Activated CD8-positive, alpha-beta memory T cell treated with anti-CD3 and anti-CD28 coated beads, Interleukin-2, amount 50 U/mL, for 4 hours (primary cell): ENCODE measurements at places on chromosomes 3 and 15.
A peak's percentile ranks its signal among the peaks of the same experiment; 100 is the strongest.

GRCh38 chr3:54536450-54536849 is 391.4 kb downstream of the LRTM1 start:
- DNase-seq = no peak

GRCh38 chr3:183264268-183264667 is 11.2 kb downstream of the B3GNT5 start:
- DNase-seq = no peak

DNA sequence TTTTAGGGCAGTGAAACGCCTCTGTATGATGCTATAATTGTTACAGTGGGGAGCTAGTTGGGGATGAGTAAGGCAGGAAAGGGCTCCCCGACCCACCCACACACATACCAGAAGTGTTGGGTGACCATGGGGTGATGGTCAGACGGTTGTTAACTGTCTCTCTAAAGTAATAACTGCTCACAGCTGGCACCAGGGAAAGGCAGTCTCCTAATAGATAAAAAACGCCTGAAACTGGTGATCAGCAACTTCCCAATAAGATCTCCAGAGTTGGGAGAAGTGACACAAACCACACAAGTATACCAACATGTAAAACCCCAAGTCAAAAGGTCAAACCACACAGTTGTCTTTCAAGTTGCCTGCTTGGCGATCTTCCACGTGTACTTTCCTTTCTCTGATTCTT is 346.5 kb upstream of the CNTN4 start:
- DNase-seq = no peak

DNA sequence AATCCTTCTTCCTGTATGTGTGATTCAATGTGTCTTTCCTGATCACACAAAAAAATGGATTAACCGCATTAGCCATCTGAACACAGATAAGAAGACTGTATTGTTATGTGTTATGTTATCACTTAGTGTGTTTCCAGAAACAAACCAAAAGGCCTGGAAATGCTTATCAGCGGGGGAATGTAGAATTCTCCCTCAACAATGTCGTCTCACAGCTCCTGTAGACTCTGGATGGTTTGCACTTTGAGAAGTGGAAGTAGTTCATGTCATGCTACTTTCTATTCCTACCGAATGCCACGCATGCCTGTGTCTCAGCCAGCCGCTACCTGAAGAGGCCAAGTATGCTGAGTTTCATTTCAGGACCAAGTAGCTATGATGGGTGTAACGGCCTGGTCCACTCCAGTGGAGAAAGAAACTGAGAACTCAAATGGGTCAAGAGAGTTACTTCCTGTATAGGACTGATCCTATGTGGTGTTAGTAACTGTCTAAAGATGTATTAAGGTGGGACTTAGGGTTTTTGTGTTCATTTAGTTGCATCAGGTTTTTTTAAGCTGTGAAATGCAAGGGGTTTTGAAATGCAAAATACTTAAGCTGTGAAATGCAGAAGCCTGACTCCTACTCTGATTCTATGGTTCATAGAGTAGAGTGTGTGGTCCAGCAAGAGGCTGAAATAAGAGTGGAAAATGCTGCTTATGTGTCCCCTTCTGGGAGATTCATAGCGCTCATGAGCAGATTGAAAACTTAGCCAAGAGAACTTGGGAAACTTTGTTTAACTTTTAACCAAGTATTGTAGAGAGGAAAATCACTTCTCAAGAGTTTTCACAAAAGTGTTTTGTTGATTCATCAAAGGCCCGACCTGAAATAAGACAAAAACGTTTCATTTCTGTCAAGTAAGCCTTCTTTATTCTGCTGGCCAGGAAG is 118.5 kb upstream of the LMOD3 start:
- DNase-seq = no peak

DNA sequence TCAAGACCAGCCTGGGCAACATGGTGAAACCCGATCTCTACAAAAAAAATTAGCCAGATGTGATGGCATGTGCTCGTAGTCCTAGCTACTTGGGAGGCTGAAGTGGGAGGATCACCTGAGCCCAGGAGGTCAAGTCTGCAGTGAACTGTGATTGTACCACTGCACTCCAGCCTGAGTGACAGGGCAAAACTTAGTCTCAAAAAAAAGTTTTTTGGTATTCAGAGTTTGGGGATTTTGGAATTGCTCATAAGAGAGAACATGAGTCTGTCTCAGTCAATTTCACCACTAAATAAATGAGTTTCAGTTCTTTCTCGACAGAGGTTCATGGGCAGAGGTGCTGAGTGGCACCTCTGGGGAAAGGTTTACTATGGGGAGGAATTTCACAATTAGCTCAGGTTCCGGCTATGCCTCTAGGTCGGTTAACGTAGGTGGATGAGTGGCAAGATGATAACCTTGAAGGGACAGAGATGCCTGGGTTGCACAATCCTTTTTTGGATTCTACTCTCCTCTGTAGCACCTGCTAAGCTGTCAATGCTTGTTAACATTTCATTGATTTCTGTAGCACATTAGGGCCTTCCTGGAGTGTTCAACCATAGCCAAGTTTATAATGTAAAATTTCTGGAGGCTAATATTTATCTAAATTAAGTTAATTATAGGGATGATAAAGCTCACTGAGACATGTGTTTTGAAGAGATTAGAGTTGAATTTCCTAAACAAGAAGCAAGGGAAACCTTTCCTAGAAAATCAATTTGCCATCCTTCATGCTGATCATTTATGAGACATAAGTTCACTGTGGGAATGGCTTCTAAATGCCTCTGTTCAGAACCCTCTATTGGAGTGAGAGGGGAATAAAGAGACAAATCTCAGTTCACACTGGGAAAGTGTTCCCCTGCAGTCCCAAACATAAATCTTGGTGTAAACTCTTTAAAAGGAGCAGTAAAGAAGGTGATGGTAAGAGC is 37.4 kb upstream of the DCP1A start:
- no peak for DNase-seq

DNA sequence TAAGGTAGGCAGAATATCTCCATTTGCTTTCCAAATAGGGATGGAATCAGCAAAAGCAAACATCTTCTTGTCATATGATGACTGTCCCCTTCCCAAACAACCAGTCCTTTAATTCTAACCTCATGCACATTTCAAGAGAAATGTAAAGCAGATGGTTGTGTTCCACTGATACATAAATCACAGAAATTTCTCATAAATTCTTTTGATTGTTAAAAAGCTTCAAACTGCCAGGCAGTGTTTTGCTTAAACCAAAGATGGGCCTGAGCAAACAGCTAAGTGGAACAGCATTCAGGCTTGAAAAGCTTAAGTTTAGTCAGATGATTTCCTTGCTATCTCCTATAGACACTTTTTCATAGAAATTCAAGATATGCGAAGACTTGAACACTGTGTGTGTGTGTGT is 74.3 kb upstream of the SOX2 start:
- no peak for DNase-seq

- DNase-seq = no peak
Measured at GRCh38 chr15:68421798-68422402, 10.1 kb downstream of the ITGA11 start.

DNA sequence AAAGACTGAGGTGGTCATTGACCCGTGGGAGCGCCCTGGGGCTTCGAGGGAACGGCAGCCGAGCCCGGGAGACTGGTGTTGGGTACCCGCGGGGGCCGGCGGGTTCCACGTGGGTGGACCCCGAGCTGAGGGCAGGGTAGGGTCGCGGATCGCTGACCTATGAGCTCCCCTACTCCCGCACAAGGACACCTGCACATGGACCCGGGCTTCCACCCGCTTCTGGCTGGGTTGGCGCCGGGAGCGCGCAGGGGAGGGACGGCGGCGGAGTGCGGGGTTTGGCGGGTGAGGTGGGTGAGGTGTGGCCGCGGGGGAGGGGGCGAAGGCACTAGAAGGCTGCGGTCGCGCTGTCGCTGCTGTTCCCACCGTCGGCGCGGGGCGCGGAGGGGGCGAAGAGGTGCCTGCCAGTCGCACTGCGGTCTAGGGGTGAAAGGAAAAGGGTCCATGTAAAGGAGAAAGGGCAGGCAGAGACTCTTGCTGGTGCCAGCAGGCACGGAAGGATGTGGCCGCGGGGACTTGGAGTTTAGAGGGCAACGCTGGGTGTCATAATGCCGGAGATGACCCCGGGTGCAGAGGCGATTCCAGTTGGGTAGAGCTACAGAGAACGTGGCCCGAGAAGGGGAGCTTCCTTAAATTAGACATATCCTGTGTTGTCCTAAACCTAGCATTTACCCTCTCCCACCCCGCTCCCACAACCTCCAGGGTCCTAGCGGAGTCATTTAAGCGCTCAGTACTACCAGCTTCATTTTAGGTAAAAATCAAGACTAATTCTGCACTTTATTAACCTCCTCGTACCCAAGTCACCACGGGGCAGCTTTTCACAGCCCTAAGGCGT is 245.9 kb upstream of the TOPAZ1 start:
- DNase-seq = no peak

GRCh38 chr15:80160570-80161156 is 7.9 kb downstream of the FAH start:
- no peak for DNase-seq

- no peak for DNase-seq
Measured at GRCh38 chr3:152289708-152290107, 21.0 kb downstream of the MBNL1 start.

- DNase-seq = no peak
Measured at GRCh38 chr15:43169888-43170287, 15.3 kb upstream of the CCNDBP1 start.

- no peak for DNase-seq
Measured at GRCh38 chr3:34678575-34678974, 880.1 kb downstream of the PDCD6IP start.

GRCh38 chr3:52277972-52278509 is 408 bp downstream of the WDR82 start:
- DNase-seq = peak; percentile 63

DNA sequence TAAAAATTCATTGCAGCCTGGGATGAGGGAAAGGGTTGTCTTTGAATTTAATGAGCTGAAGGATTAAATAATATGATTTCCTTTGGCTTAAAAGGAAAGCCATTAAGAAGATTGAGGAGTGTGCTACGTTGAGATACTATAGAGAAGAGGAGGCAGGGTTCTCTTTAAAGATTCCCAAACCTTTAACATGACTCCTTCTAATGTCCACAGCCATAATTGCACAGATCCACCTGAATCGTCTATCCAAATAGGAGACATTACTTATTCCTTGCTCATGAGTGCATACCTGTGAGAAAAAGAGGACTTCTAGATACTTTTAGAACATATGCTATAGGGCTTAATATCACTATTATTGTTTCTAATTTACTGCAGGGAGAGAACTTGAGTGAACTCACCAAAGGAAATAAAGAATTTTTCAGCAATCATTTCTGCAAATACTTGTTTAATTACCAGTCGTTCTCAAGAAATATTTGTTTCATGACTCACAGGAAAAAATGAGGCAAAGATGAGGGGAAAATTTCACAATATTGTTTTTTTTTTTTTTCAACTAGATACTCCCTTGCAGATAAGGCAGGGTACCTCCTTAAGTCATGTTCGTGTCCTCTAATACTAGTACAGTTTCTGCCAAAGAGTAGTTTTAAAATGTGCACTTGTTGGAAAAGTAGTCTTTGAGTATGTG is 8.9 kb upstream of the SUCNR1 start:
- DNase-seq = no peak

DNA sequence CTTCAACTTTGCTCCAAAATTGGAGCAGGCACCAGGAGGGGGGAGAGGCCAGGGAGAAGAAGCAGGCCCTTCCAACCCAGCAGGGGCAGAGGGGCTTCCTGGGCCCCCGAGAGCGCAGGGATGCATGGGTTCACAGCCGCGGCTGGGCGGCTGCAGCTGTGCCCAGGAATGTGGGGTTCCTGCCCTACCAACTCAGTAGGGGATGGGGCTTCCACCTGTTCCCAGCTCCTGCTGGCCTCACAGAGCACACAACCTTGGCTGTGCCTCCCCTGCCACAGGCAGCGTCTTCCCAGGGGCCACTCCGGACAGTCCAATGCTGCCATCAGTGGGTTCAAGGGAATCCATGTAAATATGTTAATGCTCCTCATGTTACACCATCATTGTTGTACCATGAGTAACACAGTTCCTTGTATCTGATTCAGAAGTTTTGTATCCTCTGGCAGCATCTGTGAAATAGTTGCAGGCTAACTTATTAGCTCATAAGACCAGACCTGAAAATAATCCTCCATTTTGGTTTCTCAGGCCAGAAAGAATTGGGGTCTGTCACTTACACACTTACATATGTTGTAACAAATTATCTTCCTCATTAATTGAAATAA is 12.1 kb upstream of the SIAH2 start:
- DNase-seq = no peak

- DNase-seq = no peak
Measured at GRCh38 chr15:47961401-47962090, 159.2 kb upstream of the SLC24A5 start.

DNA sequence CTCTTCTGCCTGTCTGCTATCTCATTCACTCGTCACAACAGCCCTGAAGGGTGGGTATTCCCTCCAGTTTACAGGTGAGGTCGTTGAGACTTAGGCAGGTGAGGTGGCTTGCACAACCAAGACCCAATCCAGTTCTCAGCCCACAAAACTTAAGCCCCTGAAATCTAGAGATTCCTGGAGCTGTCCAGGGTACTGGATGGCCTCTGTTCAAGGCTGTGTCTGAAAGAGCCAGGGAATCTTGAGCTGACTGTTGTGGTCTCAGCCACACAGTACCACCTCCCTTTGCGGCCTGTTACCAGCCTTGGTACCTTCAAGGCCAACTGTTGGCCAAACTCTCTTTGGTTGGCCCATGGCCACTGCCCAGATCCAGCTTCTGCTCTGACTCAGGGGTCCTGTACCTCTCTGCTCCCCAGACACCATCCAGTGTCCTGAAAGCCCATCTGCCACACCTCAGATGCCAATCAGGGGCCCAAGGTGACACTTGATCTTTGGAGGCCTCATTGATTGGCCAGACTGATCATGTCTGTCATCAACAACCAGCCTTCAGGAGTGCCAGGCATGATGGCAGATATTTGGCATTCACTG is 10.9 kb upstream of the FAM107A start:
- no peak for DNase-seq

DNA sequence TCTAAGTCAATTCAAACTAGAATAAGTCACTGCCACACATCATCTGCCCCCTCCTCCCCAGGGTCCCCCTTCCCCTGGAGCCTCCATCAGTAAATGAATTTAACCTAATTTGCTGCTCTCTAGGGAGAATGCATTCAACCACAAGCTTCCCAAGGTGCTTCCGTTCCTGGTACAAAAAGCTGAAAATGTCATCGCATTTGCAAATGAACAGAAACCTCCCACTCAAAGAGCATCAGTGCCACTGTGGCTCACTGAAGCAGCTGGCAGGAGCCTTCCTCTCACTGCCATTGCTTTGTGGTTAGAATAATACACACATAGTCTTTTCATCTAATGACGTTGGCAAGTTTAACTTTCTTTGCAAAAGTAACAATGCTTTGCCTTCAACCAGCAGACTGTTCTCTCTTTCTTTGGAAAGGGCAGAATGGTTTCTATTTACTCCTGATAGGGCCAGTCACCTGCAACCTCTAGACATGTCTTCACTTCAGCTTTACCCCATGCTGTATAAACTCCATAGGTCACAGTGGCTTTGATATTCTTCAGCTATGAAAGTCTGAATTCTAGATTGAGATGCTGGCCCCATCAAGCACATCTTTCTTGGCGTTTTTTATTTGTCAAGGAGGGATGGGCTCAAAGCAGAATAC is 238.1 kb downstream of the CPNE4 start:
- no peak for DNase-seq

- no peak for DNase-seq
Measured at GRCh38 chr3:8182904-8183303, 318.7 kb upstream of the LMCD1 start.

- DNase-seq = no peak
Measured at GRCh38 chr3:178436773-178437172, 99.5 kb upstream of the KCNMB2 start.

GRCh38 chr15:22224241-22224671 is 143.9 kb downstream of the OR4M2 start:
- no peak for DNase-seq
